ENCODE measurements at places on chromosomes 3 and 15.

DNA sequence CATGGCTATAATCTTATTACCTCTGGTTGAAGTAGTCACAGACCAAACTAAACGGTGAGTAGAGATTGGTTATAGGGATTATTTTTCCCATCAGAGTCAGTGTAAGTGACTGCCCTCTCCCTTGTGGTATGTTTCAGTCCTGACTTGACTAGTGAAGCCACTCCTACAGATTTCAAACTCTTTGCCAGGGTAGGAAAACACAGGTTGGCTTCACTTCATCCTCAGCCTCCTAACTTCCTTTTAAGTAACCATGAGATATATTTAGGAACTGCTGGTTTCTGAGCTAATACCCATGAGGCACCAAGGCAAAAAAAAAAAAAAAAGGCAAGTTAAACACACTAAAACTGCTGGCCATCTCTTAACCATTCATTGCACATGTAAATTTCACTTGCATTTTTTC lies 349.2 kb upstream of the MCTP2 start:
- no peak for DNase-seq

DNA sequence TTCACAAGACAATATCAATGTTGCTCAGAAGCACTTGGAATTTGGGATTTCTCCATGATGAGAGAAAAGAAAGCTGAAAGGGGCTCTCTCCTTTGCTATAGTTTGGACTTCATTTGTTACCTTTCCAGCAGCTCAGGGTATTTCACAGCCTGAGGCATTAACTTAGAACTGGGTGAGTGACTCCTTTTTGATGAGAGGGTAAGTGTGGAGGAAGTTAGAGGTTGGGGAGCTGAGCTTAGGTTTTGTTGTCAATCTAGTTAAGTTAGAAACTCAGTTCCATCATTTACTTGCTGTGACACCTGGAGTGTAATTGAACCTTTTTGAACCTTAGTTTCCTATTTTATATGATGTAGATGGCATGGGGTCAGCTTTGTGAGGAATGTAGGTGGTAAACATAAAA lies 359.1 kb downstream of the PDCD6IP start:
- no peak for DNase-seq

DNA sequence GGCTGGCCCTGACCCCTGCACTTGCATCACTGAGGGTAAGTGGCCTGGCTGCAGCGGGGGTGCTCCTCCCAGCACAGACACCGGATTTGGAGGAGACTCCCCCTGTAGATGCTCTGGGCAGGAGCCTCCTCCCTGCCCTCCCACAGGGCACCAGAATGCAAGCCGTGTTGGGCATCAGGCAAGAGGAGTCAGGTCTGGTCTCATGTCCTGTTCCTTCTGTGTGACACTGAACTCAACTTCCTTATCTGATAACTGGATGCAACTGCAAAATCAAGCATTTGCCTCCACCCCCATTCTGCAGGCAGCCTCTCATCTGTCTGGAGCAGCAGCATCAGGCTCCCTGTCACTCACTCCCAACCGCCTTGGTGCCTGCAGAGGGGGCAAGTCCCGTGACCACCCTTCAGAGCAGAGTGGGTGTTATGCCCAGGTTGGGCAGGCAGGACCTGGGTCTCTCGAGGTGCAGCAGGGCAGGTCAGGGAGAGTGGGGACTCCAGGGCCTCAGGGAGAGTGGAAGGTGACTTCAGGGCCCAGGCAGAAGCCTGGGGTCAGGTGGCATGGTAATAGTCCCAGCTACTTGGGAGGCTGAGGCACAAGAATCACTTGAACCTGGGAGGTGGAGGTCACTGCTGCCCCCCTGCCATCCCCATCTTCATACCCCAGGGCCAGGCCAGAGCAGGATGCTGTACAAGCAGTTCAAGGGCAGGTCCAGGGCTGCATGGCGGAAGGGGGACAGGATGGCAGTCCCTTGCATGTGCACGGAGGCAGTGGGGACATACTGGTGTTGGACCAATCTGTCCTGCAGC lies 10.5 kb upstream of the RPL29 start:
- no peak for DNase-seq

- DNase-seq = peak; percentile 48
These were observed 426.5 kb upstream of the RASGRP1 start for GRCh38 chr15:38991126-38991525.

- DNase-seq = no peak
These were observed 295.6 kb downstream of the ZBBX start for GRCh38 chr3:167084545-167084944.

DNA sequence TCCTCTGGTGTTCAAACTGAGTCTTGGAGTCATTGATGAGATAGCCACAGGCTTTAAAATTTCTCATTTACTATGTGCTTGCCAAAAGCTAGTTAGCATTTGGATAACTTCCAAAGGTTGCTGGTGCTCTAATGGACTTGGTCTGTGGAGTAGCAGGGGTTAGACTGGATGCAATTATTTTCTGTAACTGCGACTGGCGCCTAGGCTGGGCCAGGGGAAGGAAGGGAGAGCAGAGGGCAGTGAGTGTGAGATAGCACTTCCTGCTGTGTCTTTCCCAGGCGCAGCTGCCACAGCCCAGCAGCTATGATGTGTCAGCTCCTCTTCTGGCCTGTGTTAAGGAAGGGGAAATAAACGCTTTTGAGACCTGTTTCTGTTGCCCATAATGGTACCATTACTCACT lies 98.6 kb downstream of the MYRIP start:
- DNase-seq = no peak

- DNase-seq = no peak
These were observed 503.3 kb upstream of the CFAP20DC start for GRCh38 chr3:59553076-59553475.

- DNase-seq = no peak
These were observed 81.4 kb downstream of the MBNL1 start for GRCh38 chr3:152350139-152350538.

DNA sequence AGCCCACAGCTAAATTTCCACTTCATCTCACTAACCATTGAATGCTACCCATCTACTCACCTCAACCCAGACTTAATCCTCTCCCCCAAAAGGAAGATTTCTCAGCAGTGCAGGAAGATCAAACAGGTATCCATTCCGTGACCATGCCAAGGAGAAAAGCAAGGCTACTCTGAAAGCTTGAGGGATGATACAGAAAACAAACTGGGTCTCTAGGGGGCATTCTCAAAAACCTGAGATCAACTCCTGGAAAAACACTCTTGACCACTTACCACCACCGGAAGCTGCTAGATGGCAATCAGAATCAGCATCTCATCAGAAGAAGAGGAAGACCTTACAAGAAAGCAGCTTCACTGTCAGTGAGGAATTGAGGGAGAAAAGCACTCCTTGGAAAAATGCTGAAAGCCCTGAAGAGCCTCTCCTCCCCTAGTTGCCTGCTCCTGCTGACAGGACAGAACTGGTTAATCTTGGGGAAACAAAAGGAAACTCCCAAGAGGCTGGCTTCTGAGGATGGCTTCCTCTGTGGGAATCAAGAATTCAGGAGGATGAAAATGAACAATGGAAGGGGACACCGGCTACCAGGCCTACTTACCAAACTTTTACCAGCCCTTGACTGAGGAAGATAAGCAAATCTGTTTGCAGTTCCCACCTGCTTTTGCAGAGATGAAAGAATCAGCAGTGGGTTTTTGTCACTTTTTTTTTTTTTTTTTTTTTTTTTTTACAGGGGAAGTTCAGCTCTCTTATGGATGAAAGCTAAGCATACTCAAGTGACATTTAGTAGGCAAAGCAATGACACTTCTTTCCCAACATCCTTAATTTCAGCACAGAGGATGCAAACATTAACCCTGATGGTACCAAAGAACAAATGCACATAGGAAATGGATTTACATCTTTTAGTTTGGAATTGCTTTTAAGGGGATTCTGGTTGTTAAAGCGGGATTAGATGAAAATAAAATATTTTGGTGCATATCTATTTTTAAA lies at the start of gene ATP8B4:
ATP8B4 (minus strand) TSS at position 171 of the 978 bp plus-strand sequence. CDS start 12,267 bp downstream, outside the sequence.
- DNase-seq = no peak

DNA sequence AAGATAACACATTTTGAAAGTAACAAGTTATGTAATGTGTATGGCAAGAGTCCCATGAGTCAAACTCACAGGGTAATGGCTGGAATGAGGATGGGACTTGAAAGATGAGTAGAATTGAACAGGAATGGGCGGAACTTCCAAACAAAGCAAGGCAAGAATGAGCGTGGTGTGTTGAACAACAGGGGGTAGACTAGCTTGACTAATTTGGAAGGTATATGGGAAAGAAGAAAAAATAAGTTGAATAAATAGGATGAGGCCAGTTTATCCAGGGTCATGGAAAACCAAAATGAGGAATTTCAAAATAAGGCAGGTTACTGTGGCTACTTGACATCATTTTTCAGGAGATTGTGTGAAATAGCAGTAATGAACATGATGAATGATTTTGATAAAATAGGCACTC lies 2.5 kb upstream of the DPH6 start:
- no peak for DNase-seq

GRCh38 chr3:41682996-41683395 lies 278.9 kb downstream of the ULK4 start:
- no peak for DNase-seq

DNA sequence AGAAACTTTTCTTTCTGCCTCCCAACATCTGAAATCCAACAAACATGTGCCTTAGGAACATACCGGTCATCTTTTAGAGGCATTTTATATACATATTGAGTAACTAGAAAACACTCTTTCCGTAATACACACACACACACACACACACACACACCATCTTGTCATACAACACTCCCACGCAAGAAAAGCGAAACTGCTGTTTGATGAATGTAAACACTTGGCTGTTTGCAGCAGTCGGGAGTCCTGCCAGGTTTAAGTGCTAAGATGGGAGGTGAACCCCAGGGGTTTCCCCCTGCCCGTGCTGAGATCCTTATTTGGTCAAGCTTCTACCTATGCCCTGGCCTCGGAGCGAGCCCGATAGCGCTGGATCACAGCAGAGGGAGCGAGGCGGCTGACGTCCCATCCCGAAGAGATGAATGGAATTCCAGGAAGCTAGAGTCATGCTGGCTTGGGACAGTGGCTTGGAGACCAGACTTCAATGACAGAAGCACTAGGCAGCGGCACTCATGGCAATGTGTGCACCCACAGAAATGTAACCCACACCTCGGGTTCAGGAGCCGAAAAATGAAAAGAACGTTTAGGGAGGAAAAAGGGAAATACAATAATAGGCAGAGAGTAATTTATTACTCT lies 1.3 kb upstream of the THBS1 start:
- no peak for DNase-seq

DNA sequence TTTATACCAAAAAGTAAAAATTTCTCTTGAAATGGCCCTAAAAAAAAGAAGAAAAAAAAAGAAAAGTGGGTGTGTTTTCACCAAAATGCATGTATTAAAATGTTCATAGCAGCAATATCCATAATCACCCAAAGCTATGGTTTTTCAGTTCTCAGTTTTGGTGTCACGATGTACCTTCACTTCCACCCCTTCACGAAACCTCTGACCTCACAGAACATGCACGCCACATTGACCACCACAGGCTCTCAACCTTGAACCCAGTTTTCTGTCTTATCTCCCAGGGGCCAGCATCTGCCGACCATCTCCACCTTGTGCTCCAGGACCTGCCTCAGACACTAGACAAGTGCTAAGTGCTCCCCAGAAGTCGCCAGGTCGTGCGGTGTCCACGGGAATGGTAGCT lies 30.4 kb downstream of the COLQ start:
- no peak for DNase-seq

DNA sequence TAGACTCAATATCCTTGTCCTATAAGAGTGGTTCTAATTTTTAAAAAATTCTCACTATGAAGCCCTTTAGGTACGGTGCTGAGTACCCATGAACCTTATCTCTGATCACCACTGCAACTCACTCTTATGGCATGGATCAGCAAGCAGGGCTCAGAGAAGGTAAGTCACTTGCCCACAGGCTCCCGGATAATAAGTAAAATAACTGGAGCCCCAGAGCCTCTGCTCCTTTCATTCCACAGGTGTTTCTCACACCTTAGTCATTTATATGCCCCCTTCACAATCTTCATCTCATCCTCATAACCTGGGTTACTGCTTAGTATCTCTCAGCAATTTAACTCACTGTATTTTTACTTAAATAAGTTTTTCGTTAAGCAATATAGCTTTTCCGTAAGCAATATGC lies 28.4 kb upstream of the AKAP13 start:
- DNase-seq = no peak

GRCh38 chr3:145094355-145094941 lies 1066.5 kb downstream of the PLOD2 start:
- peak; percentile 54 for DNase-seq

GRCh38 chr15:27899583-27900285 lies 199.4 kb downstream of the OCA2 start:
- no peak for DNase-seq

- no peak for DNase-seq
These were observed 43.3 kb downstream of the CCNB2 start for GRCh38 chr15:59148153-59148833.

DNA sequence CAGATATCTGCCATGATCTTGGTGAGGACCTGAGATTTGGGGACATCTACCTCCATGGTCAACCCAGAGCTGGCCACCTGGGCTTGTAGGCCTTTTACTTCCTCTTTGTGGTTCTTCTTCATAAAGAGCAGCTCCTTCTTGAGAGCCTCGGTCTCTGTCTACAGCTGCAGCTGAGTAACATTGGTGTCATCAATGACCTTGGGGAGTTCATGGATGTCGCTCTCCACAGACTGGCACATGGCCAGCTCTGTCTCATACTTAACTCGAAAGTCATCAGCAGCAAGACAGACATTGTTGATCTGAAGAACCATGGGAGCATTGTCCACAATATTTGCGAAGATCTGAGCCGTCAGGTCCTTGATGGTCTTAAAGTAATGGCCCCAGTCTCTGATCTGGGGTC lies 15.7 kb upstream of the RASA2 start:
- DNase-seq = no peak

All from NCI-H446 (cell line).